ENCODE measurements at places on chromosomes 2 and 18. TPM values are rescaled to one million over a fixed set of nuclear protein-coding genes. Genes with fewer than 3 reads are reported as not detected.

Gene ACADL
- total RNA-seq, result not detected

Gene C2orf78
- total RNA-seq, result not detected

Gene COLEC11
- not detected for total RNA-seq

Gene PARD3B
- total RNA-seq, result 1.3 TPM
